ENCODE measurements at places on chromosomes 13 and 19.

GRCh38 chr13:54016542-54016941 is 987.9 kb downstream of the OLFM4 start:
- no peak for DNase-seq

DNA sequence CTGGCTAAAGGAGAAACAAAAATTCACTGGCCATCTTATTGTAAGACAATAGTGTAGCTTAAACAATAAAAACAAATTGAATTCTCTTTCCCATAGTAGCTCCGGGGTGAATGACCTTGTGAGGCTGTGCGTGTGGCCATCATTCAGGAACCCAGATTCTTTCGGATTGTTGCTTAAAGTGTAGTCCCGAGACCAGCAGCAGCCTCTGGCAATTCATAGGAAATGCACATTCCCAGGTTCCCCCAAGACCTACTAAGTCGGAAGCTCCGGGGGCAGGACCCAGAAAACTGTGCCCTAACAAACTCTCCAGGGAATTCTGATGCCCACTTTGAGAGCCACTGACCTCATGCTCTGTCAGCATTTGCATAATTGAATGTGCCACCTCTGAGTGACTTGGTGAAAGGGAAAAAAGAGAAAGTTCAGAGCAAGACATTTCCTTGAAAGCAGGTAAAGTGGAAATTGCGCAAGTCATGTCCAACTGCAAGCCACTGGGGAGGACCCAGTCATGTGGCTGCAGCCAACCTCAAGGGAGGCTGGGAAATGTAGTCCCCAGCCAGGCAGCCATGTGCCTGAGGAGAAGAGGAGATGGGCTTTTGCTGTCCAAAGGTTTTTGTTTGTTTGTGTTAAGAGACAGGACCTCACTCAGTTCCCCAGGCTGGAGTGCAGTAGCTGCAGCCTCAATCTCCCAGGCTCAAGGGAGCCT is 50.7 kb upstream of the PNMA8B start:
- no peak for DNase-seq

DNA sequence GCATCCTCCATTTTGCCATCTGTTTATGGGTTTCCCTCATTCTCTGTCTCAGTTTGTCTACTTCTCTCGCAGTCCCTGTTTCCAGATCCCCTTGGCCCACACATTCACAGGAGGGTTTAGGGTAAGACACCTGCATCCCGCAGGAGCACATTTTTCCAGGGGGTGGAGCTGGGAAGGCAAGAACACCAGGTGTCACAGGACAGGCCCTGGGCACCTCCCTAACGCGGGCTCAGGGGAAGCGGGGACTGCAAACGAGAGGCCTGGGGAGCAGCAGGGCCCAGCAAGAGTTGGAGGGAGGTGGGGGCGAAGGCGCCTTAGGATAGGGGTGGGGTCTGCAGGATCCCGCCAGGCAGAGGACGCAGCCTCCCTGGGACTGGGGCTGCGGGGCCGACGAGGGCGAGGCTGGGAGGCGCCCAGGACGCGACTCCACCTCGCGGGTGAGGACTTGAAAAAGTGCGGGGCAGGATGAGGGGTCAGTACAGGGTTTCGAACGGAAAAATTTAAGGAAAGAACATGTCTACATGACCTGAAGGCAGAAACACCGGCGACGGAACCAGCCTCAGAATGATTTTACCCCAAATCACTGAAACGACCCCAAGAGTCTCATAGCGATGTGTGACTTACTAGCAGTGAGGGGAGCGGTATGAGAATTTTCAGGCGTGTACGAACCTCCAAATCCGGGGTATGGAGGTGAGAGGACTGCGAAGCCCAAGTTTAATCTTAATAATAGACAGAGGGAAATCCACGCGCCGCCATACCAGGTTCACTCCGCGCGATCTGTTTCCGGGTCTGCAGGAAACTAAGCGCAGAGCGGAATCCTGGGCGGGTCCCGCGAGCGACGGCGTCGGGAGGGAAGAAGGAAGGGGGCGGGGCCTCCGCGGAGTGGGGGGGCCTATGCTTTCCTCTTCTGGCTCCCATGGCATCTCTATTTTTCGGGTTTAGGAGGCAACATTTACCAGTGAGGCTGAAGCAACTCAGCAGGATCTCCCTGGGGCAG is 7.1 kb upstream of the ERVV-2 start:
- no peak for DNase-seq

DNA sequence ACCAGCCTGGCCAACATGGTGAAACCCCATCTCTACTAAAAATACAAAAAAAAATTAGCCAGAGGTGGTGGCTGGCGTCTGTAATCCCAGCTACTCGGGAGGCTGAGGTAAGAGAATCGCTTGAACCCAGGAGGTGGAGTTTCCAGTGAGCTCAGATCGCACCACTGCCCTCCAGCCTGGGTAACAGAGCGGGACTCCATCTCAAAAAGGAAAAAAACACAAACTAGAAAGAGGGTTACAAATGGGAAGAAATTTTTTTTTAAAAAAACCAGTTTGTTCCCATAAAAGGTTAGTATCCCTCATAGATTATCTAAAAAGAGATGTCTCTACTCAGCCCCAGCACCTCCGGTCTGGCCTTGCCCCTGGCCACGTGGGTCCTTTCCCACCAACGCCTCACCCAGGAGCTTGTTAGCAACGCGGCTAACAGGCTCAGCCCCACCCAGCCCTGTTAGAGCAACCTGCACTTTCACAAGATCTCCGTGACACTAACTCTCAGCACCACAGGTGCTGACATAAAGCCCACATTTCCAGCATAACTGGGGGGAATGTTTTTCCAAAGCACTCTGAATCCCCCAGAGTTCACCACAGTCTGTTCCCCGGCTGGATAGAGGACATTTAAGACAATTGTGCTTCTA is 4.3 kb downstream of the DMKN start:
- peak; percentile 32 for DNase-seq

- DNase-seq = no peak
Observed at GRCh38 chr13:37878496-37878895, 8.9 kb upstream of the TRPC4 start.

DNA sequence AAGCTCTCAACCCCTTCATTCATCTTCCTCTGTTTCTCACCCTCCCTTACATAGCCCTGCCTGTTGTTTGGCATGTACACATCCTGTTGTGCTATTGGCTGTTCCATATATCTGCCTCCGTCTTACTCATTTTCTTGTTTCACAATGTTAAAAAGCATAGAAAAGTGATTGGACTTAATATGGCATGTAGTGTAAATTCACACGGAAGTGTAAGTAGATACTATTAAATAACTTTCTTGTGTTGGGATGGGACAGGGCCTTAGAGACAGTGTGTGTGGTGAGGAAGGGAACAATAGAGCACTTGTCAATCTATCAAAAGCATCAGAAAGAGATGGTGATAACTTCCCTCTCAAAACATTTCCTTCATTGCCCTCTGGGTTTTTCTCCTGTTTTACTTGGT is 12.3 kb downstream of the LMO7 start:
- no peak for DNase-seq

DNA sequence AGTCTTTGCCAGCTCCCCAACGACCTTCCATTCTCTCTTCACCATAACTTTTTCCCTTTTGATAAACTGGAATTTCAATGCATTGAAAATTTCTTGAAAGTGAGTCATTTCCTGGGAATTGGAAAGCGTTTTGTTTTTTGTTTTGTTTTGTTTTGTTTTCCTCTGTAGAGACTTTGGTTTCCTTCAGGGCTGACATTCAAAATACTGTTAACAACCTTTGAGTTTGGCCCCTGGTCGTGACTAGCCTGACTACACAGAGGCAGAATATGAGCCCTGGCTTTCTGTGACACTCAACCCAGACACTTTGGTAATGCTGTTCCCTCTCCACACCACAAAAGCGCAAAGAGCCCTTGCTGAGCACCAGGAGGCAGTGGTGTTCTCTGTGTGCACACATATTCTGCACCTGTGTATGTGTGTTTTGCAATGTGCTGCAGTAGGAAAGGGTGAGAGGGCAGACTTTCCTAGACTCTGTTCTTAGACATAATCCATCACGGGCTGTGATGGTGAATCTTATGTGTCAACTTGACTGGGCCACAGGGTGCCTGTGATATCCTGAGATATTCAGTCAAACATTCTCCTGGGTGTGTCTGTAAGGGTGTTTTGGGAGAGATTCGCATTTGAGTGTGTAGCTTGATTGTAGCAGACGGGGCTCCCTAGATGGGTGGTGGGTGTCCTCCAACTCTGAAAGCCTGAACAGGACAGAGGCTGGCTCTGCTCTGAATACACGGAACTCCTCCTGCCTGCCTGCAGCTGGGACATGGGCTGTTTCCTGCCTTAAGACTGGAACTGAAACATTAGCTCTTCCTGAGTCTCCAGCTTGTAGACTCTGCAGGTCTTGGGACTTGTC is 29.5 kb upstream of the ANKRD10 start:
- DNase-seq = no peak

DNA sequence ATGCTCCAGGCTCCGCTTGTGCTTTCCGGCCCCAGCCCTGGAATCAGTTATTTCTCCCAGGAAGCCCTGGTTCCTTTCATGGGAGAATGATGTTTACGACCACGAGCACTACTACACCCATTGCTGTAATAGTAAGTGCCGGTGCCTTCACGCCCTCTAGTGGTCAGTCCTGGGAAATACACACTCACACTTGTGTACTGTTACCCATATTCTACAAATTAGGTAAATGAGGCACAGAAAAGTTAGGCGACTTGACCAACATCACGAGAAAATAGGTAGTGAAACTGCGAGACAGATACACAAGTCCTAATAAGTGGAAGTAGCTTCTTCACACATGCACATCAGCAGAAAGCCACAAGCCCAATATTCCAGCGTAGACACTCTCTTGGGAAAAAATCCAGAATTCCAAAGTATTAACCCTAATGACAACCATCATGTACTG is 21.7 kb downstream of the CEACAM21 start:
- DNase-seq = peak; percentile 65

- DNase-seq = no peak
Observed at GRCh38 chr13:95056266-95056665, 245.0 kb downstream of the ABCC4 start.

DNA sequence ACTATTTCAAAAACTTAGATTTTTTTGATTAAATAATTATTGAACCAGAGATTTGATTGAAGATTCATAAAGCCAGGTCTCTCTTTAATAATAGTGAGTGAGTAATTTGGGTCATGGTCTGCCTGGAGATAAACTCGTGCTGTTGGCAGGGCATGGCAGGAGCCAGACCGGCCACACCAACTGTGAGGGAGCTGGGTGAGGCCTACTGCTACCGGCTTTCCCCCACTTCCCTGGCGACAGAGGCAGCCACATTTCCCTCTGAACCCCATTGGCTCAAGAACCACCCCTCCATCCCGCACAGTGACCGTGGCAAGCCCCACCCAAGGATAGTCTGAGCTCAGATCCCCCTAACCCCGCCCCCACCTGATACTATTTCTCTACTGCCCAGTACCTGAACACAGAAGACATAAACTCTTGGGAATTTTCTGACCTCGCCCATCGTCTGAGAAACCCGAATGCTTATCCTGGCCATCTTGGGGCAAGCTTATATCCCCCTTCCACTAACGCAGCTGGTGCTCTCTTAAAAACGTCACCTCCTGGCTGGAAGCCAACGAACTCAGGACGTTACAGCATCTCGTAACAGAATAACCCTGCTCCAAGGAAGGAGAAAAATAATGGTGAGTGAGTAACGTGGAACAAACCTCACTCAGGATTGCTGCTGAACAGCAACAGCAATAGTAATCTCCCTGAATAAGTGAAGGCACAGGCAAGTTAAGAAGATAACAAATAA is 627.6 kb upstream of the PCDH9 start:
- DNase-seq = no peak

DNA sequence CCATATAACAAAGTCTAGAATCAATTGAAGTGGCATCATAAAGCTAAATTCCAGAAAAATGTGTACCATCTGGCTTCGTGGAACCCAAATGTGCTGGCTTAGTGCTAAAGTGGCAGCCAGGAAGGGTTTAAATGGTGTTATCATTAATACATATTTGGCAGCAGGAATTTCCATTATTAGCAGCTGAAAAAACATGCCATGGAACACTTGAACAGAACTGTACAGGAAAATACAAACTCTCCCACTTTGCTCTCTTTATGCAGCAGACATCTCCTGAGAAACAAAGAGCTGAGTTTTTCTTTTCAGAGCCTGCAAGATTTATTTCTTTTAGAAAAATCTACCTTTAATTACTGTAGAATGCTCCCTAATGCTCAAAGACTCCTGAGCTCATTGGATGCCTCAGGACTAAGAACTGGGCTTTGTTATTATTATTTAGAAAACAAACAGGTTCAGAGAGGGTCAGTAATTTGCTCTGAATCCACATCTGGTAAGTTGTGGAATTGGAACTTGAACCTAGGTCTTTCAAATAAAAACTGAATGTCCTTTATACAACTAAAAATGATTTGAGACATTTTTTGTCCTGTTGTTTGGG is 179.0 kb downstream of the LACC1 start:
- DNase-seq = no peak

Measured in GM18507 (cell line).